ENCODE measurements at places on chromosomes 5 and 9. TPM values are rescaled to one million over a fixed set of nuclear protein-coding genes. Genes with fewer than 3 reads are reported as not detected.

Gene ACSL6
- 4.8 TPM for polyA plus RNA-seq

GRCh38 chr5:176837707-176838115, 27.4 kb downstream of the UNC5A start:
- DNase-seq = peak; percentile 44

GRCh38 chr9:136544964-136545691, 720 bp downstream of the NOTCH1 start:
- no peak for DNase-seq

Gene PDLIM4
- polyA plus RNA-seq = 15.9 TPM

DNA sequence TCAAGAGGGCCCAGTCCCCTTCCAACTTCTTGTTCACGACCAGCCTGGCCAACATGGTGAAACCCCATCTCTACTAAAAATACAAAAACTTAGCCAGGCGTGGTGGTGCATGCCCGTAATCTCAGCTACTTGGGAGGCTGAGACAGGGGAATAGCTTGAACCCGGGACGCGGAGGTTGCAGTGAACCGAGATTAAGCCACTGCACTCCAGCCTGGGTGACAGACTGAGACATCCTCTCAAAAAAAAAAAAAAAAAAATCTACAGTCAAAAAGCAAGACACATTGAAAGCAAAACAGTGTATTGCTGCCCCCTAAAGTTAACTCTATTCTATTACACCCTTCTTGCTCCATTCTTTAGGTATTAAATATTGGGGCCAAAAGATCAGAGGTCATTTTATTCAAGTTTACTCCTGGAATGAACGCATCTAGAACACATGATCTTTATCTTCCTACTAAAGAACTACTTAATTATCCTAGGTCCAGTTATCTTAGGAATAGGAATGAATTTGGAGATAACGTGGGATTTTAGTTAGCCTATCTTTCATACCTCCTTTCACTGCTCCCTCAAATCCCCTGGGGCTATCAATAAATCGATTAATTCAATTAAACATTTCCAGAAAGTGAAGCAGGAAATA, 2.4 kb downstream of the ATG12 start:
- peak; percentile 58 for DNase-seq

DNA sequence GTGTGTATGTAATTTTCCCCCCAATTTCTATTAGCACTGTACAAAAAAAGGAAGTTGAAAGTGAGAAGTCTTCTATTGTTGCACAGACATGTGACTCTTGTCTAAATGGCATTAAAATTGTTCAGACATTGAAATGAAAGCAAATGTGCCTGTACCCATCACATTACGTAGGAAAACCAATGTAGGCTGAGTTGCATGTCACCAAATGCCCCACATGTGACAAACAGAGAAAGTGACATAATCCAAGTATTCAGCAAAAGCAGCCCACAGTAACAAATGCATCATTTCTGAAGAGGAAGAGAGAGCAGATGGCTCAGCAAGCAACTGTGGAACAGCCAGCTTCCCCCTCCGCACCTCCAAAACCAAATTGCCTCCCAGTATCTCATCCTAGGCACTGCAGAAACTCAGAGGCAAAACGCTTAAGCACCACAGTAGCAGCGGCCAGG, 161.5 kb upstream of the NR4A3 start:
- DNase-seq = no peak

DNA sequence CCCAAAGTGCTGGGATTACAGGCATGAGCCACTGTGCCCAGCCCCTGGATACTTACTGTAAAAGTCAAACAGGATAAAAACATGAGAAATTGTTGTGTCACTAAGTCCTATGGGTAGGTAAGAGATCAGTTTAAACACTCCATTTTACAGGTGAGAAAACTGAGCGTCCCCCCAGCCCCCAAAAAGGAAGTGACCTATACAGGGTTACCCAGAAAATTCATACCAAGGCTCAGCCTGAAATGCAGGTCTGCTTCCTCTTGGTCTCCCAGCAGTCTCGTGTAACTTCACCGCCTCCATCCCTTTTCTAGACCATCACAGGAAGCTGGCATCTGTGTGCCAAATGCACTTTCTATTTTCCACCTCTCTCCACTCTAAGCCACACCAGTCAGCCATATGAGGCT, 57.2 kb downstream of the TMOD1 start:
- DNase-seq = no peak

DNA sequence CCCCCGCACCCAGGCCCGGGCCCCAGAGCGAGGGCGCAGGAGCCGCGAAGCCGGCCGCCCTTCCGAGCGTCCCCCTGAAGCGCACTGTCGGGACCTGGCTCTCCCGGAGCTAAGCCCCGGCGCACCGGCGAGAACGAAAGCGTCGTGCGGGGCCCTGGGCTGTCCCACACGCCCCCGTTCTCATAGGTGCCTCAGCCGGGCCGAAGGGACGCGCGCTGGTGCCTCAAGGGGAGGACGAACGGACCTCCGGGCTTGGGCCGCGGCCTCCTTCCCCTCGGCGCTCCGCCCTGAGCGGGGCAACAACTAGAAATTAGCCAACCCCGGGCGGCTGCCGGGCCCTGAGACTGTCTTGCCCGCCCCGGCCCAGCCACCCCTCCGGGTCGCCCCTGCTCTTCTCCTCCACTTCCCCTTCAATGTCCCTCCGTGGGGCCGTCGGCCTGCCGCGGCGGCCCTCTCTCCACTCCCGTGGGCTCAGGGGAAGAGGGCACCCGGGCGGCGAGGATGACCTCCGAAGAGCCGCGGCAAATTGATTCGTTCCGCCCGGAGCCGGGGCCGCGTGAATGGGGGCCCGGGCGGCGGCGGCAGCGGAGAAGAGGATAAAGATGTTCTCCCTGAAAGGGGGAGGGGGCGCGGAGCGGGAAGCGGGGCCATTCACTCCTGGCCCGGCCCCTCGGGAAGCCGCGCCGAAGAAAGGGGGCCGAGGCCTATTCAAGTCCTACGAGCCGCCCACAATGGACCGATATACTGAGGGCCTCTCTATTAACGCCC, 3.5 kb upstream of the PRDM12 start:
- DNase-seq = peak; percentile 29

Gene FKBP15
- polyA plus RNA-seq = 19.7 TPM

DNA sequence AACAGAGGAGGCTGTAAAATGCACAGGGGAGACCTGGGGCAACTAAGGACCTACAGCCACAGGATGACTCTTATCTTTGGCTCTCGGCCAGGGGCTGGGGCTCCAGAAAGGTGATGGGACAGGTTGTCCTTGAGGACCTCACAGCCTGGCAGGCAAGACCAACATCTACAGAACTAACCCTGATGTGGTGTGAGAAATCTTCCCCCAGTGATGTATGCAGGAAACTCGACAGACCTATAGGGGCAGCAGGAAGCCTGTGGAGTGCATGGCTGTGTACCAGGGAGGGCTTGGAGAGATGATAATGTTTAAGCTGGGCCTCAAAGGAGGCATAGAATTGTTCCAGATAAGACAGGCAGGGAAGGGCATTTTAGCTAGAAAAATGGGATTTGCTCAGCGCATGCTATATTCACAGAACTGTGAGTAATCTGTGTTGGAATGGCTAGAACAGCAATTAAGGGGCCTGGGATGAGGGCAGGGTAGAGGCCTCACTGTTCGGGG, 68.5 kb upstream of the SLC25A51 start:
- DNase-seq = no peak

DNA sequence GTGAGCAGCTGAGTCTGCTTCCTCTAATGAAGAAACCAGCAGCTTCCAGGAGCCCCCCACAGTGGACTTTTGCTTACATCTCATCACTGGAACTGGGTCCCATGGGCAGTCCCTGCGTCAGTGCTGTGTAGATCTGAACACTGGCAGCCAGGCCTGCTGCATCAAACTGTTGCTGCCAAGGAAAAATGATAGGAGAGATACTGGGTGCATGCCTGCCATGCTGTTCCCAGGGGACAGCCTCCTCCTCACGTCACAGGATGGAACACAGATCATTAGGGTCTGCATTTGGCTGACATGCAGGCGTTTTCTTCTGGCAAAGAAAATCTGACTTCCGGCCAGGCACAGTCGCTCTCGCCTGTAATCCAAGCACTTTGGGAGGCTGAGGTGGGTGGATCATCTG, 67.9 kb downstream of the OLFM1 start:
- no peak for DNase-seq

Gene ERBIN
- 9.2 TPM for polyA plus RNA-seq

GRCh38 chr5:139903795-139904565, 108.4 kb downstream of the PSD2 start:
- peak; percentile 80 for DNase-seq

DNA sequence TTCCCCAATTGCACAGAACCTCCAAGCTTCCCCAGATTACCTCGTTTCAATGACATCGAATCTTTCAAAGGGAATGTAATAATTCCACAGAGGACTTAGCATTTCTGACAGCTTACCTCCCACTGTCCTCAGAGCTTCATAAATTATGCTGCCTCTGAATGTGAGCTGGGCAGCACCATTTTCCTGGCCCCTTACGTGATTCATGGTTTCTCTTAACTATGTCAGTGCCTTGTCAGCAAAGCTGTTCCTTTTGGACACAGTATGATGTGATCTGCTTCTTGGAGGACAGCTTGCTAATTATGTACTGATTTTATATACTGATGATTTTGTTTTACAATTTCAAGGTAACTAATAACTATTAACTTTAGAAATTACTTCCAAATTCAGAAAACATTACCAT, 27.7 kb upstream of the SSBP2 start:
- DNase-seq = peak; percentile 38

DNA sequence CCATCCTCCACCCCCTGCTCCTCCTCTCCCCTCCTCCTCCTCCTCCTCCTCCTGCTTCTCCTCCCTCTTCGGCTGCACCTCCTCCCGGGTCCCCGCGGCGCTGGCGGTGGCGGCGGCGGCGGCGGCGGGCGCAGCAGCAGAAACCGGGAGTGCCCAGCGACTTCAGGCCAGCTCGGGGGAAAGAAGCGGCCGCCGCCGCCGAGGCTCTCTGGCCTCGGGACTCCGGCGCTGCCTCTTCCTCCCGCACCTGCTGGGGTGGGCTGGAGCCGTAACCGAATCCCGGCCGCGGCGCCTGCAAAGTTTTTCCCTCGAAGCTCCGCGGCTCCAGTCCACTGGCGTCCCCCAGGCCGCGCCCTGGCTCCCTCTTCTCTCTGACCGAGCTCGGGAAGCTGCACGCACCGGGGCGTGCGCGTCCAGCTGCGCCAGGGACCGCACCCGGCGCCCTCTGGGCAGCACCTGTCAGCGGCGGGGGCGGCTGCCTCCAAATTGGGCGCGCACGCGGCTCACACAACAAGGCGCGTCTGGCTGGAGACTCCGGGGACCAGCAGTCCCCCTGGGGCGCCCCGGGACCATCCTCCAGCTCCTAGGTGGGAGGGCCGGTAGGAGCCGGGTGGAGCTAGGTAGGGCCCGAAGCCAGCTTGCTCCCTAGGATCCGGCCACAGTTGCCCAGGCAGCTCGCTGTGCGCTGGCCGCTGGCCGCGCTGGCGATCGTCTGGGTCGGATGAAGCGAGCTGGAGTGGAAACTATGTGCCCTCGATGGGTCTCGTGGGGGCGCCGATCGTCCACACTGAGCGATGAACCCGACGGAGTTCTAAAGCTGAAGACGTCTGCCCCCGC, at the start of gene MCTP1:
MCTP1 (minus strand) TSS at position 523 of the 837 bp plus-strand sequence.
- DNase-seq = peak; percentile 75

GRCh38 chr9:111179577-111179976, 141.3 kb upstream of the LPAR1 start:
- peak; percentile 1 for DNase-seq

Gene PCDHGA6
- 2.4 TPM for polyA plus RNA-seq

Gene SLC1A1
- 4.6 TPM for polyA plus RNA-seq
